Astrocyte (in vitro differentiated cells and primary cell): ENCODE measurements at places on chromosomes 3 and 15.

- no peak for DNase-seq
Observed at GRCh38 chr3:7075117-7075516, 214.2 kb downstream of the GRM7 start.

GRCh38 chr3:187888701-187889100 is 143.4 kb upstream of the BCL6 start:
- DNase-seq, result no peak

- no peak for DNase-seq
Observed at GRCh38 chr3:56860351-56860750, 58.6 kb upstream of the ARHGEF3 start.

- DNase-seq, result no peak
Observed at GRCh38 chr15:78363381-78363734, 23.2 kb downstream of the CRABP1 start.

- peak; percentile 38 for DNase-seq
Observed at GRCh38 chr3:133962849-133963248, 66.9 kb downstream of the SLCO2A1 start.

DNA sequence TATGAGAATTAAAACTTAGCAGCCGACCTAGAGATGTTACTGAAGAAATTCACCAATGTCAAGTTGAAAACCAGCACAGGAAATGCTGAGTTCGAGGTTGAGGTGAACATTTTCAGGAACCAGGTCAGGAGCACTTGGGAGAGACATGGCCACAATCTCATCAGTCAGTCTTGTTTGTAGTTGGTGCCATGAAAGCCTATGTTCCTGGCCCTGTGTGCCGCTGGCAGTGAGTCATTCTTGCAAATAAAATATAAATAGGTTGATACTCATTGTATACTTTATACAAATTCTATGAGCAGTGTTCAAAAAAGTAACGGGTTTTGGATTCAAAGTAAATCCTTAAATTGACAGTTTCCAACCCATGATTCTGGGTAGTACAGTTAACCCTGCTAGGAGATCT is 1.5 kb upstream of the FSIP1 start:
- DNase-seq, result no peak

DNA sequence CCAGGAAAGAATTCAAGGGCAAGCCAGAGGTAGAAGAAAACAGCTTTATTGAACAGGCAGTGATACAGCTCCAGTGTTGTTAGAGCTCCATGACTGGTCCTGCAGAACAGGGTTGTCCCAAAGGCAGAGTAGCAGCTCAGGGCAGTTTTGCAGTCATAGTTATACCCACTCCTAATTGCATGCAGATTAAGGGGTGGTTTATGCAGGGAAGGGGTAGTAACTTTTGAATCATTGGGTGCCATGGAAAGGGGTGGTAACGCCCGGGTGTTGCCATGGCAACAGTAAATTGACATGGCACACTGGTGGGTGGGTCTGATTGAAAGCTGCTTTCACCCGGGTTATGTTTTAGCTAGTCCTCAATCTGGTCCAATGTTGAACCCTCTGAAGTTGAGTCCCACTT is 9.7 kb upstream of the RAB6B start:
- DNase-seq, result no peak

DNA sequence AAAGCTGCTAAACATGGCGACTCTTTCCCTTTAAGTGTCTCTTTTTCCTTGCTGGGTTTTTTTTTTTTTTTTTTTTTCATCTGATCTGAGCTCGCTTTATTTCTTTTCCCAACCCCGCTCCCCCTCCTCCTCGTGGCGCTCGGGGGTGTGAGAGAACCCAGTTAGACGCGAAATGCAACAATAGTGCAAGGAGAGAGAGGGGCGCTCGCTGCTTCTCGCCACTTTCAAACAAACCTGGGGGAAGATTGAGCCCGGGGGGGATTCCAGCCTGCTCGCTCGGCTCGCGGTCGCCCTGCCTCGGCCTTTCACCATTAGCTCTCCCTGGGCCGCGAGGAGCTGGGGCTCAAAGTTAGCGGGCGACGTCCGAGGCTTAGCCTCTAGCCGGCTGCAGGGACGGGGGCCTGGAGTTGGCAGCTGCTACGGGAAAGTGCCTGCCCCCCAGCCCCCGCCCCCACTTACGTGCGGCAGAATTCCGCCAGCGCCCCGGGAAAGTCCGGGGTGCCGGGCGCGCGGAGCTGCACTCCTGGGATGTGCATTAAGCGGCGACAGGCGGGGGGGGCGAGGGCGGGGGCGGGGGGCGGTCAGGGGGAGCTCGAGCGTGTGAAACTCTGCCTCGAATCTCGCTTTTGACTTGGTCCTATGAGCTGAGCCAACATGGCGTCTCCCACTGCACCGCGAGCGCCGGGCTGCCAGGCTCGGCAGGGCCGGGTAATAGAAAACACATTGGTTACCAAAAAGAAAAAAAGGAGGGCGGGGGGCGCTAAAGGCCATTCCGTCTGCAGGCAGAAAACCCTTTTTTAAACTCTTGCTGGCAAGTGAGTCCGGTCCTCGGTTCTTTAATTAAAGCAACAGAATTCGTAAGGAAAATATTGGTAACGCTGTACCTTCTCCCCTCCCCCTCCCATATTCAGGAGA is 10.4 kb downstream of the NR2F2 start:
- DNase-seq, result no peak

DNA sequence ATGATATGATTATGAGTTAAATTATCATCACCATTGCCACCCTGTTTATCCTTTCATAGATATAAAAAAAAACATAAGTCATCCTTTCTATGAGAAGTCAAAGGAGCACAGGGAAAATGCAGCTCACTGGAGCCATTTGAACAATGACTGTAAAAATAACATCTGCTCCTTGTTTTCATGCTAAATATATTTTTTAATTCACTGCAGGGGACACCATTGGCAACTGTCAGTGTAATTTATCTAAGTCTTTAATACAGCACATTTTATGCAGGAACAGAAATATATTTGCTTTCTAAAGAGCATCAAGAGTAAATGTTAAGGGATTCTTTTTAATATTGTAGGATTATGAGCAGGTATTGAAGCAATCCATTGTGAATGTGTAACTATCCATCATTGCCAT is 371.3 kb downstream of the ZBBX start:
- DNase-seq, result no peak

DNA sequence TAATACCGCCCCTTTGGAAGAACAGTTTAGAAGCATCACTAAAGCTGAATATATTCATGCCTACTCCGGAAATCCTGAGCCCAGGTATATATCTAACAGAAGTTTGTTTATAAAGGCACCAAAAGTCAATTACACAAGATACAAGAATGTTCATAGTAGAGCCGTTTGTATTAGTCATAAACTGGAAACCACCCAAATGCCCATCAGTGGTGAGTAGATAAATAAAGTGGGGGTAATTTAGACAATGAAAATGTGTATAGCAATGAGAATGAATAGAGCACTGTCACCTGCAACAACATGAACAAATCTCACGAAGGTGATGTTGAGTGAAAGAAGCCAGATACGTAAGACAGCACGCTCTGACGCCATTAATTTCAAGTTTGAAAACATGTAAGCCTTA is 68.3 kb upstream of the GLCE start:
- peak; percentile 72 for DNase-seq

DNA sequence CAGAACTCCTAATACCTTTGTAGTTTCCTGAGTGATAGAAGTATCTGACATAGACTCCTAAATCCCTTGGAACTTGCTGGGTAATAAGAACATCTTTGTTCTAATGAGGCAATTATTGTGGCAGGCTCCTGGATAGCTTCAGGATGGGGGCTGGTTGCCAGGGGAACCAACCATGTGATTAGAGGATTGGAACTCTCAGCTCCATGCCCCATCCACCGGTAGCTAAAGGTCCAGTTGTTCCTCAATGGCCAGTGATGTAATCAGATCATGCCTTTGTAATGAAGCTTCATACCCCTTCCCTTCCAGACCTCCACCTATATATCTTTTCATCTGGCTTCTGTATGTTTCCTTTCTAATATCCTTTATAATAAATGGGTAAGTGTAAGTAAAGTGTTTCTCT is 221.2 kb upstream of the ALCAM start:
- DNase-seq, result no peak

DNA sequence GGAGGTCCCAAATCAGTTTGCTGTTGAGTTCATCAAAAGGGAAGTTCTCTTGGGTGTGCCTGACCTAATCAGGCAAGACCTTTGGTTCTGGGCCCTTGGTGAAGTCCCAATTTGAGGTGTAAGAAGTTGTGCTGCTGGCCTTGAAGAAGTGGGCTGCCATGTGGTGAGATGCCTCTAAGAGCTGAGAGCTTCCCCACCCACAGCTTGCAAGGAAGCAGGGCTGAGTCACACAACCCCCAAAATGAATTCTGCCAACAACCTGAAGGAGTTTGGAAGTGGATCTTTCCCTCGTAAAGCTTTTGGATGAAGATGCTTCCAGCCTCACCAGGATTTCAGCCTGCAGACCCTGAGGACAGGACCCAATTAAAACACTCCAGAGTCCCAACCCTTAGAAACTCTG is 129.3 kb upstream of the NSMCE3 start:
- no peak for DNase-seq

GRCh38 chr3:85652360-85652759 is 693.6 kb downstream of the CADM2 start:
- DNase-seq, result peak; percentile 46

- DNase-seq, result no peak
Observed at GRCh38 chr3:136856665-136857064, 5.3 kb upstream of the NCK1 start.

- DNase-seq, result no peak
Observed at GRCh38 chr15:50278496-50278895, 13.0 kb upstream of the HDC start.

DNA sequence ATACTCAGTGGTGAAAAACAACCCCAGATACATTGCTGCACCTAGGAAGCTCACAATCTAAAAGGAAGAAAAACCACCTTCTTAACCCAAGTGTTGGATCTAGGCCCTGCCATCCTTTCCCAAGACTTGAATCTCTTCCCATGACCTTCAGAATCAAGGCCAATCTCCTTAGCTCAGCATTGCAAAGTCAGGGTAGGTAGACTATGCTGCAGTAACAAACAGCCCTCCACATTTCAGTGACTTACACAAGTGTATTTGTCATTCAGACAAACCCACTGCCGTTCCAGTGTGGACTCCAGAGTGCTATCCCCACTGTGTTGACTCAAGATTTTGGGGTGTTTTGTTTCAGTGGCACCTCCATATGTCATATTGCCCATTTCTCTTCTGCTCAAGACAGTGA is 278.4 kb downstream of the UACA start:
- DNase-seq, result no peak

DNA sequence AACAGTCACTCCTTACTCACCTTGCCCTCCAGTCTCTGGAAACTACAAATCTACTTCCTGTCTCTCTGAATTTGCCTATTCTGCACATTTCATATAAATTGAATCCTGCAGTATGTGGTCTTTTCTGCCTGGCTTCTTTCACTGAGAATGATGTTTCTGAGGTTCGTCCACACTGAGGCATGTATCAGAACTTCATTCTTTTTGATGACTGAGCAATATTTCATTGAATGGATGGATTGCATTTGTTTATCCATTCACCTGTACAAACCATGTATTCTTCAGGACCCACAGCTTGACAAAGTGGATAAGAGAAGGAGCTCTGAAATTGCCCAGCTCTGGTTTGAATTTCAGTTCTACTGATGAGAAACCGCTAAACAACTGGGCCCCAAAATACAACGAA is 118.9 kb upstream of the ARRDC4 start:
- DNase-seq, result no peak

- DNase-seq, result no peak
Observed at GRCh38 chr3:17030438-17030837, 145.7 kb downstream of the PLCL2 start.

DNA sequence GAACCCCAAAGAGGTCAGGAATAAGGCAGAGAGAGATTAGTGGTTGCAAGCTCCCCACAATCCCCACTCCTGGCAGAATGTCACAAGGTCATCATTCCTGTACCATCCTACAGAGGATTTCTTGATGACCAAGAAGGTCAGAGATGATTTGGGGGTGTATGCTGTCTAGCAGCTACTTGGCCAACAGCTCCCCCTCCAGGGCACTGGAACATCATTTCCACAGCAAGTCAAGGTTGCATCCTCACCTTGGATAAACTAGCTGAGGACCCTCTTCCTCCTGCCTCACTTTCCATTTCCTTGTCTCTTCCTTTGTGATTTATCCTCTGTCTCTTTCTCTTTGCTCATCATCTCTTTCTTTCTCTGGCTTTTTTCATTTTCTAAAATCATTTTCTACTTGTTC is 106.3 kb downstream of the PROS1 start:
- DNase-seq, result no peak

DNA sequence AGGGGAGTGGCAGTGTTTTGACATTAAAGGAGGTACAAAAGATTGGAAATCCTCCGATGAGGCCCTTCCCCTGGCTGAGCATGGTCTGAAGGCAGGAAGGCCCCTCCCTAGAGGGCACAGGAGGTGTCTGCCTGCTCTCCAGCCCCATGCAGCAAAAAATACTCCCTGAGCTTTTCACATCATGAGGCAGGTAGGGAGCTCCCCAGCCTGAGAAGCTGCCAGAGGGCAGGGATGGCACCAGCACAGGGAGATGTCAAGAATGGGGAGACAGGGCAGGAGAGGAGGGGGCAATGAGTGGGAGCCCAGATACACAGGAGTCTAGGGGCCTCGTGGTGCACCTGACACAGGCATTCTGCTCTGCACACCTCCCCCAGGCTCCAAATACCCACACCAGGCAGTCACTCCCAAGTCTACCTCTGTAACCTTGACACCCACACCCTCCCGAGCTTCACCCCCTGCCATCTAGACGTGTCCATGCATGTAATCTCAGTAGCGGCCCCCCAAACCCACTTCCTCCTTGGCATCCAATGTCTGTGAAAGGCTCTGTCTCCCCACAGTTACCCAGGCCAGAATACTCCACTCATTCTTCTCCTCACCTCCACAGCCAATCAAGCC is 22.9 kb downstream of the GRAMD2A start:
- no peak for DNase-seq

GRCh38 chr3:17655743-17656142 is 86.7 kb downstream of the TBC1D5 start:
- DNase-seq, result no peak

DNA sequence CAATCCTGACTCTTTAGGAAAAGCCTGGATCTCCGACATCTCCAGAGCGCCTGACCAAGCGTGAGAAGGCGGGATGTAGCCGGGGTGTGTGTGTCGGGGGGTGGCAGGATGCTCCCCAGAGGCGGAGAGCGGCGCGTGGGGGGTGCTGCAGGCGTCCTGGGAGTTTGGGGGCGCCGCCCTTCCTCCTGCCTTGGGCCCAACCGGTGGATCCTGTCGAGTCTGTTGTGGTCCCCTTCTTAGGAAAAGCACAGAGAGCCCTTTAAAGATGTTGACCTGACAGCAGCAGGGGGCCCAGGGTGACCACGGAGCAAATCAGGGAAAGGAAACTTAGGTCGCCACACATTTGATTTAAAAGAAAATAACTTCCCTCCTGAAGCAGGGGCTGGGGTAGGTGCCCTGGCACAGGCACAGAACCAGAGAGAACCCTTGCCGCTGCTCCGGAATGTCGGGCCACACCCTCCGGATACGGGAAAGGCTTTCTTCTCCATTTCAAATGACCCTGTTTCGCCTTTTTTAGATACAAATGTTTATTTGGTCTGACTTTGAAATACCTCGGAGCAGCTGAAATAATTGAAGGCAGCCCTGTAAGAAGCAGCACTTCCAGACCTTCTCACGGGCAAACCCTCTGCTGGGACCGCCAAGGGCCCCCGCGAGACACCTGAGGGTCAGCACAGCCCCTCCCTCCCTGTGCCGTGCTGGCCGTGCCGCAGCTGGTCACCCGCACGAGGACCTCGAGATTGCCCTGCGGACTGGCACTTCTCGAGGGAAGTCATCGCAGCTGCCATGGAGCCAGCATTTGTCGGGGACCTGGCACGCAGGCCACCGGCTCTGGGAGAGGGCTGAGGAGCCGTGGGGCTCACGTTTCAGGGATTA is 102.9 kb upstream of the KLF13 start:
- DNase-seq, result no peak

GRCh38 chr3:33202711-33203457 is 15.7 kb downstream of the SUSD5 start:
- DNase-seq, result peak; percentile 8

GRCh38 chr3:187735837-187736236 is 9.4 kb downstream of the BCL6 start:
- no peak for DNase-seq
